ENCODE measurements at places on chromosomes 6 and 20.
A peak's percentile ranks its signal among the peaks of the same experiment; 100 is the strongest.

GRCh38 chr6:53119349-53119748 lies 29.3 kb downstream of the GCM1 start:
- DNase-seq, result no peak

- no peak for DNase-seq
Observed at GRCh38 chr6:123655521-123656306, 19.0 kb upstream of the TRDN start.

GRCh38 chr6:88013554-88013953 lies 34.1 kb upstream of the SPACA1 start:
- DNase-seq, result no peak

DNA sequence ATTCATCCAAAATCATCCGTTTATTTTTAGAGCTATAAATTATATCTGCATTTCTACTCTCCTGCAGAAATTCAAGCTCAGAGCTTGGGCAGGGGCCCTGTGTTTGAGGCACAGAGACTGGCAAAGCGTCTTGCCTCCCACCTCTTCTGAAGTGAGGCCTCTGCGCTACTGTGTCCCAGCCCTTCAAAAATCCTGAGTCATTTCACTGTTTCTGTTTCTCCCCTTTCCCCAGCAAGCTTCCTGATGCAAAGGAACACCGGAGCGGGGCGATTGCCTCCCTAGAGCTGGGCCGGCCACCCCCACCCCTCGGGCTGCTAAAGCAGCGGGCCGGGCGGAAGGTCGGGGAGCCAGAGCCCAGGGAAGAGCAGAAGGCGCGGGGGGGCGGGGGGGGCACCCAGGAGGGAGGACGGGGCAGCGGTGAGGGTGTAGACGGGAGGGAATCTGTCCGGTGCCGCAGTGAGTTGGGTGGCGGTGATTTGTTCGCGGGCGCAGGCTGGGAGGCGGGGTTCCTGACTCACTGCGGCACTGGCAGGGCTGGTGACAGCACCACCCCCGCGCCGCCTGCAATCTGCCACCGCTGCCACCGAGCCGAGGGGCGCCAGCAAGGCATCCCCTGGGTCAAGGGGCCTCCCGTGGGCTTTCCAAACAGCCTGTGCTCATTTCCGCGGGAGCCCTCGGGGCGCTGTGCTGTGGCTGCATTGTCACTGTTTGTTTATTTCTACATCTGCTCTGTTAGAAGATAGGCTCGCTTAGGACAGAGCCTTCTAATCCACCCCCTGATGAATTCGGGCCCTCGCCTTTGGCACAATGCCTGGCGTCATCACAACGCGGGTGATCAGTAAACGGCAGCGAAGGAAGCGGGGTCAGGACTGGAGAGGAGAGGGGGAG lies 46.5 kb upstream of the SNAP25 start:
- no peak for DNase-seq

- DNase-seq, result no peak
Observed at GRCh38 chr6:39951716-39952115, 17.5 kb upstream of the MOCS1 start.

DNA sequence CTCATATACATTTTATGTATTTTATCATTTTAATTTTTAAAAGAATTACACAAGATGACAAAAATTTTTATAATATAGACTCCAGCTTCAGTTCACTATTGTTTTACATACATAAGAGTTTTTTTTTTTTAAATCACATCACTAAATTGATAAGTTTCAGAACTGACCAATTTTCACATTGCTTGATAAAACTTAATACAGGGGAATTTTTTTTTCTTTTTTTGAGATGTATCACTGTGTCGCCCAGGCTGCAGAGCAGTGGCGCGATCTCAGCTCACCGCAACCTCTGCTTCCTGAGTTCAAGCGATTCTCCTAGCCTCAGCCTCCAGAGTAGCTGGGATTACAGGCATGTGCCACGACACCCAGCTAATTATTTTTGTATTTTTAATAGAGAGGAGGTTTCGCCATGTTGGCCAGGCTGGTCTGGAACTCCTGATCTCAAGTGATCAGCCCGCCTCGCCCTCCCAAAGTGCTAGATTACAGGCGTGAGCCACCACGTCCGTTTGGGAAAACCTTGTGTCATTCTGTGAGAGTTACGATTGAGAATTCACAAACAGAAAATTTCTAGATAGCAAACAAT lies 36.6 kb upstream of the BTN3A2 start:
- DNase-seq, result no peak

GRCh38 chr6:21665392-21666200 lies 72.0 kb downstream of the SOX4 start:
- no peak for DNase-seq

GRCh38 chr20:62642666-62643520 lies 590 bp downstream of the SLCO4A1 start:
- DNase-seq, result peak; percentile 40

DNA sequence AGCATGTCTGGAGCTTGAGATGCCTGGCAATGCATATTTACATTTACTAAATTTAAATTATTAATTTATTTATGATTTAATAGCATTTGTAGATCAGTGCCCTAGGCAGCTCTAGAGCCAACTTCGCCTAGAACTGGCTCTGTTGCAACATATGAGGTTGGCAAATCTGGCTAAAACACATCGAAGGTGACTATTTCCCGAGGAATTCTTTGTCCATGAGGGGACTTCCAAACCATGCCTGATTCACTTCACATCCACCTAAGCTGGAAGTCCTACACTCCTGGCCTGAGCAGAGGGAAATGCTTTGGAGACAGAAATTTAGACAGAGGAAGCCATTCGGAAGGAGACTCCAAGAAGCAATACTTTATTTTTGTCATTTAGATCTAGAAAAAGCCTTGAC lies 211.0 kb upstream of the ARG1 start:
- no peak for DNase-seq

- DNase-seq, result no peak
Observed at GRCh38 chr6:45378334-45378926, 696 bp upstream of the SUPT3H start.

- DNase-seq, result no peak
Observed at GRCh38 chr6:52074155-52074554, 13.3 kb downstream of the PKHD1 start.

GRCh38 chr6:138797806-138798446 lies 2.0 kb downstream of the ECT2L start:
- no peak for DNase-seq

- DNase-seq, result no peak
Observed at GRCh38 chr20:48834278-48834677, 6.5 kb upstream of the PREX1 start.

- DNase-seq, result no peak
Observed at GRCh38 chr6:12163149-12163548, 127.0 kb upstream of the EDN1 start.

DNA sequence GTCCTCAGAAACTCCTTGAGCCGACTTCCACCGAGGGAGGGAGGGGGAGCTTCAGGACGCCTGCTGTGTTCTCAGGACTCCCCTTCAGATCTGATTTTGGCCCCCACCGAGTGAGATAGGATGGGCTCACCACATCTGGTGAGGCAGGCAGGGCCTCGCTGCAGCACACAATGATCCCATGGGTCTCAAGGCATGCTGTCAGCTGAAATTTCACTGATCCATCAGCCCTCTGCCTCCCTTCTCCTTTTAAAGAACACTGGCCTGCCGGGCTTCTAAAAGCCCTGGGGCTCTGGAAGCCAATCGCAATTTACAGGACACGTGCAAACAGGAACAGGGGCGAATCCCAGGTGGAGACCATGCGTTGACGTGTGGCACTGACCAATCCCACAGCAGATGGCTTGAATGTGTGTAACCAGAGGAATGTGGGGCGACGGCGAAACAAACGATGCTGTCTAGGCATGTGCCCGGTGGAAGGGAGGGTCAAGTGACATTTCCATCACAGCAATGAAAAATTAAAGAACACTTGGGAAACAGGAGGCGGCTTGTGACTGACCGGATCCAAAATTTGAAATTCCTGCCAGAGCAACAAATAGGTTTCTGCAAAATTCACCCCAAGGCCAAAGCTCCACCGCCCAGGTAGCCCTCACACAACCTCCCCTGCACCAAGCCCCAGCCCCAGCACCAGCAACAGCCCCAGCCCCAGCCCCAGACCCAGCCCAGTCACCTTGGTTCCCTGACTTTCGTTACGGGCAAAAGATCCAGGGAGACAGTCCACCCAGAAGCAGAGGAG lies 167.1 kb upstream of the ZNF337 start:
- no peak for DNase-seq

- DNase-seq, result no peak
Observed at GRCh38 chr6:15922510-15923250, 206.2 kb upstream of the MYLIP start.

GRCh38 chr6:43359381-43359780 lies 10.1 kb downstream of the ZNF318 start:
- no peak for DNase-seq

DNA sequence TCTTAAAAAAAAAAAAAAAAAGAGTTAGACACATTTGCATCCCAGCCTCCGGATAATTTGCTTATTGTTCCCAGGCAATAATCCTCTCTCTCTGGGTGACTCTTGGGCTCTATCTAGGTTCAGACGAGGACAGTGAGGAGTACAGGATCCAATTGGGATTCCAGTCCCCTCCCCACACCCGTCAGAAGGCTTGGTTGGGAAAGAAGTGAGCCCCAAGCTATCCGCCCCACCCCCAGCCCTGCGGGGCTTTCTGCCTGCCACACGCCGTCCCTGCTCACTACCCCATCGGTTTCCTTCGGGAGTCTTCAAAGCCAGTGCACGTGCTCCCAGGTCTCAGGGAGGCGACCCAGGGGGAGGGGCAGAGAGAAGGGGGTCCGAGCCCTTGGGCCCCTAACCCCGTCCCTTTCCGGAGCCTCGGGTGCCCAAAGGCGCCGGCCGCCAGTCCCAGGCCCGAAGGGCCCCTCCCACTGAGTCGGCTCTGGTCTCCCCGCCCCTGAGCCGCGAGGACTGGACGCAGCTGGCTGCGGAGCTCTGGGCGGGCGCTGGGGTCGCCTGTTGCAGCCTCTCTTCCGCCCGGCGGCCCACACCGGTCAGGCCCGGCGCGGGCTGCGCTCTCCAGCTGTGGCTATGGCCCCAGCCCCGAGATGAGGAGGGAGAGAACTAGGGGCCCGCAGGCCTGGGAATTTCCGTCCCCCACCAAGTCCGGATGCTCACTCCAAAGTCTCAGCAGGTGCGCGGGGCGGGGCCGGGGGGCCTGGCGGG lies 2.5 kb downstream of the MYMX start:
- DNase-seq, result peak; percentile 72

GRCh38 chr20:64156136-64156885 lies 7.9 kb upstream of the MYT1 start:
- DNase-seq, result no peak

Measured in liver (tissue), 10 donors.